ENCODE measurements at places on chromosomes 16 and 17.

DNA sequence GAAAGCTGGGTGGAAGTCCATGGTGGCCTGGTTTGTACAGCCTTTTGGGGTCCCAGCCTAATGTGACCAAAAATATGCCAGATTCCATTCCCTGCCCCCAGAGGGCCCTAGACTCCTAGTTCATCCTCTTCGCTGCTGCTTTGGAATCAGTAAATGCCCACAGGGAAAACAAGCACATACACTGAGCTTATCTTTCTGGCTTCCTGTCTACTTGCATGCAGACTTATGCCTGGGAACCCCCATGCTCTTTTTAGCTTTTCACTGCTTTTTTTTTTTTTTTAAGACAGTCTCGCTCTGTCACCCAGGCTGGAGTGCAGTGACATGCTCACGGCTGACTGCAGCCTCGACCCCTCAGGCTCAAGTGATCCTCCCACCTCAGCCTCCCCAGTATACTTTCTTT lies 6.2 kb upstream of the CD300LG start:
- no peak for DNase-seq

DNA sequence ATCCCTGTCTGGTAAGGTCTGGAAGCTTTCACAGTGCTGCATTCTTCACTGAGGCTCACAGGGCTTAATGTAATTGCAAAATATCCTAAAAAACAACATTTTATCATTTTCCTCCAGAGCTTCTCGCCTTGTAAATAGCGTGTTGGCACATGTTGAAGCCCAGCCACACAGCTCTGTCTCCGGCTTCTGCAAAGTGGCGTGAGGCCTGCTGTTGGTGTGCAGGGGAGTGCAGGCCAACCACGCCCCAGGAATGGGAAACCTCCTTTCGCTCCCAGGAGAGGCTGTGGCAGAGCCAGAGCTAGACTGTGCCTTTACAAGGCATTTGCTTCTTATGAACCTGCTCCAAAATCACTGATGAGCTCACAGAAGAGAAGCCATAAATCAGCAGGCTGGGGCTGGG lies 248.2 kb upstream of the MAF start:
- no peak for DNase-seq

GRCh38 chr16:84226026-84226425 lies 13.8 kb downstream of the KCNG4 start:
- no peak for DNase-seq

GRCh38 chr17:76940295-76940694 lies 72.1 kb downstream of the MGAT5B start:
- no peak for DNase-seq

- peak; percentile 2 for DNase-seq
Observed at GRCh38 chr16:69930117-69930776, 20.9 kb upstream of the CLEC18A start.

DNA sequence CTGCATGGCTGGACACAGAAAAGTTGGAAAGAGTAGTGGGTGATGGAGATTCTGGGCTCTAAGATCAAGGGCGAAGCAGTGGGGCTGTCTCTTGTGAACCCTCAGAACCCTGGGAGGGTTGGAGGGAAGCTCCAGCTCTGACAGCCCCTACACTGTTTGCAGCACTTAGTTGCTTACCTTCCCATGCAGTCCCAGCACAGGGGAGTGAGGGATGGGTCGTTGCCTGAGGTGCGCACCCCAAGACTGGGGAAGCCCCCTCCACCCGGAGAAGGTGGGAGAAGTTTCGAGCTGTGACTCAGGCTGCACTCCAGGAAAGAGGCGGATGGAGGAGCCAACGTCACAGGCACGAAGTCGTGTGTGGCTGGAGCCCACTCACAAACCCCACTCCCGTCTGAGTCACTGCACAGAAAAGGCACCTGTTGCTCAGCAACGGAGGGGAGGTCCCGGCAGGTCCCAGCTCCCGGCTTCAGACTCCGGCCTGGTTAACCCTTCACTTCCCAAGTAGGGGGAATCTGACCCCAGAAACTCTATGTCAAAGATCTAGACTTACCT lies 60.1 kb downstream of the AIPL1 start:
- peak; percentile 5 for DNase-seq

DNA sequence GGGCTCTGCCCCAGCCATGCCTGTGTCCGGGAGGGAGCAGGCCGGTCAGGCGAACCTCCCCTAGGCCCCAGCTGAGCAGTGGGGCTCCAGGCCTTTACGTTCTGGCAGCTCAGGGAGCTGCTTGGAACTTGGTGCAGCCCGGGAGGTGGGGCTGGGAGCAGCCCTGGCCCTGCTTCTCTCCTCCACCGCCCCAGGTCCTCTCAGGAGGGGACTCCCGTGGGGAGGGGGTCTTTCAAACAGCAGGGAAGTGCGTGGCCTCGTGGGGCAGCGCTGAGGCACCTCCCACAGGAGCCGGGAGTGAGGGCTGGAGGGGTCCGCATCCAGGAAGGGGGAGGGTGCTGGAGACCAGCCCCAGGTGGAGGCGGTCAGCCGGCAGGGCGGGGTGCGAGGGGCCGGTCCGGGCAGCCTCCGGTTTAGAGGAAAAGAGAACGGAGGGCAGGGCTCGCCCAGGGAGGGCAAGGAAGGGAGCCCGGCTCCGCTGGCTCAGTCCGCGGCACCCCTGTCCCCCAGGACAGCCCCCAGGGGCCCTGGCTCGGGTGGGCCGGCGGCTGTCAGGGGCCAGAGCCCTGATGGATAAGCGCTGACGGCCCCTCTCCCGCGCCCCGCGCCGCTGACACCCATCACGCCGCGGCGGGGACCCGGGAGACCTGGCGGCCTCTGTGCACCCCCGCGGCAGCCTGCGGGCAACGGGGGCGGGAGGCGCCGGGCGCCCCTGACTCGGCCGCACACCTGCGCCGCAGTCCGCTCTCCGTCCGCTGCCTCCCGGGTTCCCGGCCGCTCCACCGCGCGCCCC lies 587 bp upstream of the PRR35 start:
- DNase-seq: no peak

DNA sequence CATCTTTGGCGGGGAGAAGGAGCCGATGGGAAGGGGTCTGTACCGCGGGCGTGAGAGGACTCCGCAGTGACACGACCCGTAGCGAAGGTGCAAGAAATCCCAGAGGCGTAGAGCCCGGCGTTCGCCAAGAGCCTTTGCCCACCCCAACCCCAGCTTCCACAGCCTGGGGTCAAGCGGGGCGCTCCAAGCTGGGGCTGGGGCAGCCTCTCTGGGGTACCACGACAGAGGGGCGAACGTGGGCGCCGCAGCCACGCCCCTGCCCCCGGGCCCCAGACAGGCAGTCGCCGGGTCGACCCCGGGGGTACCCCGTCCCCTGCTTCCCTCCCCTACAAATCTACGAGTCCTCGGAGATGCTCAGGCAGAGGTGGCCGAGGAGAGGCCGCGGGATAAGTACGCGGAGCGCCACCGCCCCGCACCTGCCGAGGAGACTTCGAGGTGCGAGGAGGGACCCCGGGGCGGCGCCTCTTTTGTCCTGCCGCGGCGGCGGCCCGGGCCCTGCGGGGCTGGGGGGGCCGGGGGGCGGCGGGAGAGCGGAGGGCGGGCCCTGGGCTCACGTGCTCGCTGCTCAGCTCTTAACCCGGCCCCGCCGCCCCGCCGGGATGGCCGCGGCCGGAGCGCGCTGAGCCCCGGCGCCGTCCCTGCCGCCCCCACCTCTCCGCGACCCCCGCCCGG lies at the start of gene ADAM11:
ADAM11 (plus strand) TSS at position 575 of the 672 bp plus-strand sequence. CDS start 212 bp downstream, outside the sequence.
- DNase-seq: no peak

- DNase-seq: no peak
Observed at GRCh38 chr17:77821114-77821513, 137.4 kb upstream of the TNRC6C start.

DNA sequence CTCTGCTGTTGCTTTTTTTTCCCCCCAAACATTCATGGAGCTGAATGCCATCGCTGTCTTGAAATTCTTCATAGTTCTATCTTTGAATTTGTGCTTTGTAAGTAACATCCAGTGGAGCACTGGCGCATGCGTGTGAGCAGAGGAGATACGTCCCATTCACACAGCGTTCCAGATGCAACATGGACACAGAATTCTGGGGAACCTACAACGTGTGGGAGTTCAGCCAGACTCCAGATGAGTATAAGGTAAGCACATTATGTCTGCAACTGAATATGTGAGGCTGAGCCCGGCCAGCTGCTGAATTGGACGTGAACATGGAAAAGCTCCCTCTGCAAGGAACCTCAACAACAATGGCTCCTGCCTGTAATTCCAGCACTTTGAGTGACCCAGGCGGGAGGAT lies 4.3 kb upstream of the ATP1B2 start:
- DNase-seq: no peak

DNA sequence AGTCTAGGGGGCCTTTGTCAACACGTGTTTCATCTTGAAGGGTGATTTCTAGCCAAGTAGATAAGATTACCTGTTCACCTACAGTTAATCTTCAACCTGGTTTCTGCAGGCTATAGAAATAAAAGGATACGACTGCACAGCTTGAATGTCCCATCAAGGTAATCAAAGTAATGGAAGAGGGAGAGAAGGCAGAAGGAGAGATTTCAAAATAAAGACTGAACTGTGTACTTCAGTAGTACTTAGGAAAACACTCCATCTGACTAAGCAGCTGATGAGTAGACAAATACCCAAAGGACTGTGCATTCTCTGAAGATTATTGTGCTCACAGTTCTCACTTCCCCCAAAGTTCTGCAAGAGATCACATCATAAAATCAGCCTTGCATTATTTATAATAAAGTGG lies 5.8 kb upstream of the RFFL start:
- no peak for DNase-seq
